Stimulated activated CD4-positive, alpha-beta T cell treated with anti-CD3 and anti-CD28 coated beads, Interleukin-4, amount 100 ng/mL, for 4 hours (primary cell): ENCODE measurements at places on chromosomes 3 and 15.

DNA sequence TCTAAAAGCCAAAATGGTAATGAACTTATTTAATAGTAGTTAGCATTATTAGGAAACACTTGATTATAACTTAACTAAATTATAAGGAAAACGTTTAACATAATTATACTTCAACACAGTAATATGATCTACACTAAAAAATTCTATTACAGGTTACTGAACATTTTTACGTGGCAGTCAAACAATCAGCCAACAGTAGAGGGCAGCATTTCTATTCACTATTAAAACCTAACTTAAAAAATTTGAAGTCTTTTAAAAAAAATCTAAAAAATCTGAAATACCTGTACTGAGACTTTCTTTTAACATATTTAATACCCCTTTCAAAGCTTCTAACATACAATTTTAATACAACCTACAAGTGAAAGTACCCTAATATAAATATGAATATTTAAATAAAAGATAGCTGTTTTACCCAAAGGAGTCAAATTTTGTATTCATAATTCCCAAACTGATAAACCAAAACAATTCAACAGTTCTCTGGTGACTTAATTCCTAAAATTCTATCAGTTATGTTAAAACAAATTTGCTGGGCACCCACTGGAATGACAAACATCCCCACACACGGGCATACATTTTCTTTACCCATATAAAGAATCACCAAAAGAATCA is 41.5 kb downstream of the DLG1 start:
- no peak for DNase-seq

- DNase-seq = no peak
Observed at GRCh38 chr3:134425943-134426342, 51.7 kb upstream of the AMOTL2 start.

- no peak for DNase-seq
Observed at GRCh38 chr3:79140708-79141107, 627.1 kb downstream of the ROBO1 start.

- DNase-seq = no peak
Observed at GRCh38 chr15:45121706-45122417, 7.7 kb downstream of the DUOXA2 start.

DNA sequence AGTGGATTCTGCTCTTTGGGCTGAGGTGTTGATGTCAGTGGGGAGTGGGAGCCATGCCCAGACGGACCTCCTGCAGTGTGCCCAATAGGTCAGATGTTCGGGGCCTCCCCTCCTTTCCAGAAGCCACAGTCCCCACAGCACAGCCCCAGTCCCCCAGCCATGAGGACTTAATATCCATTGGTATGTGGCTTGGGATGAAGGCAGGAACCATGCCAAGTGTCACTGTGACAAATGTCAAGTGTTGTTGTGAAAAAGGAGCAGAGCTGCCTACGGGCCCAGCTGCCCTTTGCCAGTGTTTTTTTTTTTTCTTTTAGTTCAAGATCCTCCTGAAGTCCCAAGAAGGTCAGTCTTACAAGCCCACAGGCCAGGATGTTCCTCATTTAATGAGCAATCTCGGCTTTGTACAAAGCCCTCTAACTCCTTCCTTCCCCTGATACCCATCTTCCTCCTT is 12.2 kb downstream of the SEMA3G start:
- no peak for DNase-seq
